ENCODE measurements at places on chromosomes 16 and 17.
A peak's percentile ranks its signal among the peaks of the same experiment; 100 is the strongest.

DNA sequence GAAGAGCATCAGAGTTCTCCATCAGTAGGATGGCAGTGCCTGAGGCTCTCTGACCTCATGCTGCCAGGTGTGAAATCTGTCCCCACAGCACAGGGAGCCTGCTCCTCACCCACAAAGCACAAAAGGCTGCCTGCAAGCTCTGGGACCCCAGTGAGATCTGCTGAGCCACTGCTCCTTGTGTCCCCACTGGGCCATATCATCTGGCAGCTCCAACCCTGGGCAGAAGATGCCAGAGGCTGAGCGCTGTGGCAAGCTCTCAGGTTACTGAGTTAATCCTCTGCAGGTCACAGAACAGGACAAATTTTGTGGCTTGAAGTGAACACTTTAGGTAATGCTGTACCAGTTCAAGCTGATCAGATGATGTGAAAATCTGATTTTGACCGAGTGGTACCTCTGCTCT is 26.7 kb upstream of the ERN1 start:
- no peak for DNase-seq

GRCh38 chr17:50866950-50867362 is 802 bp upstream of the TOB1 start:
- DNase-seq: peak; percentile 90

- no peak for DNase-seq
Measured at GRCh38 chr17:73058022-73058421, 34.5 kb downstream of the SLC39A11 start.

DNA sequence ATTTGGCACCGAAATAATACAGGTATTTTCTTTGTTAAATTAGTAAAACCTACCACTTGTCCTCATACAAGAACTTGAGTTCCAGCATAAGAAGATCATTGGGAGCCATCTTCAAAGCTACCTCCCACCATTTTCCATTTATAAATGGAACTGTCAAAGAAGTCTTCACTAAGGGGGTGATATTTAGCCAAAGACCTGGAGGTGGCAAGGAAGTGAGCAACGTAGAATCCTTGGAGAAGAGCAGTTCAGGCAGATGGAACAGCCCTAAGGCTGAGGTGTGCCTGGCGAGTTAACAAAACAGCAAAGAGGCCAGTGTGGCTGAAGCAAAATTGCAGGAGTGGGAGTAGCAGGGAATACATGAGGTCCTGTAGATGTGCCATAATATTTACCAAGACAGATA is 1.8 kb downstream of the KCNJ16 start:
- DNase-seq: no peak

GRCh38 chr17:74522381-74523105 is 8.7 kb downstream of the CD300LB start:
- DNase-seq: peak; percentile 32

GRCh38 chr17:72118335-72119076 is 2.3 kb upstream of the SOX9 start:
- DNase-seq: peak; percentile 91

GRCh38 chr17:17835415-17836249 is 1.2 kb downstream of the SREBF1 start:
- no peak for DNase-seq

- DNase-seq: no peak
Measured at GRCh38 chr17:71342737-71343136, 778.1 kb upstream of the SOX9 start.

- no peak for DNase-seq
Measured at GRCh38 chr16:85308611-85309540, 196.6 kb upstream of the CIBAR2 start.

- DNase-seq: no peak
Measured at GRCh38 chr16:29985271-29985811, 10.1 kb downstream of the HIRIP3 start.

- DNase-seq: no peak
Measured at GRCh38 chr17:36623281-36623680, 21.9 kb downstream of the MRM1 start.

DNA sequence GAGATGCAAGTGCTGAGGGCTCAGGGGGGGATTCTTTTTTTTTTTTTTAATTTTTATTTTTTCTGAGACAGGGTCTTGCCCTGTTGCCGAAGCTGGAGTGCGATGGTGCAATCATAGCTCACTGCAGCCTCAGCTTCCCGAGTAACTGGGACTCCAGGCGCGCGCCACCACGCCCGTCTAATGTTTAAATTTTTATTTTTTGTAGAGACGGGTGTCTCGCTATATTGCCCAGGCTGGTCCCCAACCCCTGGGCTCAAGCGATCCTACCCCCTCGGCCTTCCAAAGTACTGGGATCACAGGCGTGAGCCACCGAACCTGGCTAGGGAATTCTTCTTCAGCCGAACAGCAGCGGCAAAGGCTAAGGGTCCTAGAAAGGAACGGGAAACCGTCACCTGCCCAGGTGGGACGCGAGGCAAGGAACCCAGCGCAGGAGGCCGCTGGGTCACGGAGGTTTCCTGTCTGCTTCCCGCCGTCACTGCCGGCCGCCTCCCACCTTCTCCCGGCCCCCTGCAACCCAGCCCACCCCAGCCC is 13.3 kb upstream of the OR1F1 start:
- no peak for DNase-seq

DNA sequence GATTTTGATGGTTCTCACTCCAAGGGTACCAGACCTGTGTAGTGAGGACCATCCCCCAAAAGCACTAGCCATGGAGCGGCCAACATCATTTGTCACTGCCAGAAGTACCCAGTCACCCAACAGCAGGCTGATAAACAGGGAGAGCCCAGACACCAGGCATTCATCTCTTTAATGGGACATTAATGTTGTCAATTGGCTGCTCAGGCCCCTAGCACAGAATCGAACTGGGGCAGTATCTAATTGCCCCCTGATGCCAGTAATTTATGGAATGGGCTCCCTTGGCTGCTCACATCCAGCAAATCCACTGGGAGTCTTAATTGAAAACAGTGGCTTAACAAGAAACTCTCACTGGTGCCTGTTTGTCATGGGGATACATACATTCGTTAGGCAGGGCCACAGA is 344.6 kb downstream of the XYLT1 start:
- DNase-seq: no peak

GRCh38 chr17:48617471-48618255 is 2.6 kb upstream of the HOXB8 start:
- no peak for DNase-seq

DNA sequence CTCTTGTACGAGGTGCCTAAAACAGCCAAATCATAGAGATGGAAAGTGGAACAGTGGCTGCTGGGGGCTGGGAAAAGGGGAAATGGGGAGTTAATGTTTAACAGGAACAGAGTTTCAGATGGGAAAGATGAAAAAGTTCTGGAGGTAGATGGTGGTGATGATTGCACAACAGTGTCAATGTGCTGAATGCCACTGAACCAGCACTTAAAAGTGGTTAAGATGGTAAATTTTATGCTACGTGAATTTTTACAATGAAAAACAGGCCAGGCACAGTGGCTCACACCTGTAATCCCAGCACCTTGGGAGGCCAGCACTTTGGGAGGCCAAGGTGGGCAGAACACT is 130.4 kb downstream of the C16orf78 start:
- no peak for DNase-seq

DNA sequence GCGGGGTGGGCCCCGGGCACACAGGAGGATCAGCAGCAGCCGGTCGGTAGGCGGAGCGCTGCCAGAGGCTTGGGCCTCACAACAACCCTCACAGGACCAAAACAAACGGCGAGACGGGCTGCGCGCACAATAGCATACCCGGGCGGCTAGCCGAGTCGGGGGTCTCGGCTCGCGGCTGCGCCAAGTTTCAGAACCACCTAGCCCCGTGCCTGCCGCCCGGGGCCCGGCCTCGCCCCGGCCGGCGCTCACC is 732 bp downstream of the ULK2 start:
- peak; percentile 87 for DNase-seq

- DNase-seq: no peak
Measured at GRCh38 chr16:75106351-75107274, 10.0 kb downstream of the LDHD start.

DNA sequence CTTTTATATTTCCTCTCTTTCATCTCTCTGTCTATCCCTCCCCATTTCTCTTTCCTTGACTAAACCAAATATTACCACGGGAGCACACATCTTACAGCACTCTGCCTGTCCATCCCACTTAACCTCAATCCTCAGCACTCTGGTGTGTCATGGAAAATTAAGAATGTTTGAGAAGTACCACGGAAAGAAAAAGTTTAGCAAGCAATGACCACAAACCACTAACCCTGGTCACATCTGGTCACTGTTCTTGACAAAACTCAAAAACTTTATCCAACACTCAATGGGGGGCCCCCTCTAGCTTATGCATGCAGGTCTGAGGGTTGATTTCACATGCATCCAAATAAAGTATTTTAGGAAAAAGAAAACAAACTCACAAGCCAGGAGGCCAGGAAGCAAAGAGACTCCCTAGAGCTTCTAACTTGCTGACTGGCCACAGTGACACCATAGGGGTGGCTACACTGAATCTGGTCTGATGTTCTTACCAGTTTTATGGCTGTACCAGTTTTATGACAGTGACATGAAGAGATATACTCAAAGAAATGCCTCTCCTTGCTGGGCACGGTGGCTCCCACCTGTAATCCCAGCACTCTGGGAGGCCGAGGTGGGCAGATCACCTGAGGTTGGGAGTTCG is 229.2 kb downstream of the STX8 start:
- no peak for DNase-seq

- no peak for DNase-seq
Measured at GRCh38 chr16:11030990-11031510, 86.7 kb downstream of the CLEC16A start.

- peak; percentile 79 for DNase-seq
Measured at GRCh38 chr17:44607836-44608690, 48.2 kb upstream of the MEIOC start.

GRCh38 chr16:71367241-71367976 is 8.9 kb downstream of the CALB2 start:
- peak; percentile 83 for DNase-seq

- DNase-seq: no peak
Measured at GRCh38 chr16:84985079-84986065, 26.0 kb downstream of the ZDHHC7 start.

DNA sequence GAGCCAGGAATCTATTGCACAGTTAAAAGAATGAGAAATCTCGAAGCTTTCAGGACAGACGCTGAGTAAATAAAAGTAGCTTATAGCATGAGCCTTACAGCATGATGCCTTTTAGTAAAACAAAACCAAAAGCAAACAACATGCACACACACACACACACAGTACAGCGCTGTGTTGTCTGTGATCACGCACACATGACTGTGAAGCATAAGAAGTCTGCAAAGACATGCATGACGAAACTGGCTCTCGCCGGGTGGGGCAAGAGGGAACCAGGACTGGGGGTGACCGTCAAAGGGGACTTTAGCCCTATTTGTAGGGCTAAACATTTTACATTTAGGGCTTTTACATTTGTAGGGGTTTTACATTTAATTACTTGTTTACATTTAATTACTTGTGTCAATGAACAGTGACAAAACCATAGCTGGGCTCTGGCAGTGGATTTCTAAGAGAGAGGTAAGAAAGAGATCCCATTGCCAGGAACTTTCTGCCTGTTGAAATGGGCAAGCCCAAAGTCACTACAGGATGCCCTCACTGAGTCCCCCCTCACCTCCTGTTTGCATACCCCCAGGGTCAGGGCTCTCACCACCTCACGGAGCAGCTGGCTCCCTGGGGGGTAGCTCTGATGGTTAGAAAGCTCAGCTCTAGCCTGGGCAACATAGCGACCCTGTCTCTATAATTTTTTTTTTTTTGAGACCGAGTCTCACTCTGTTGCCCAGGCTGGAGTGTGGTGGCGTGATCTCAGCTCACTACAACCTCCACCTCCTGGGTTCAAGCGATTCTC is 2.0 kb upstream of the TNFRSF13B start:
- DNase-seq: no peak

DNA sequence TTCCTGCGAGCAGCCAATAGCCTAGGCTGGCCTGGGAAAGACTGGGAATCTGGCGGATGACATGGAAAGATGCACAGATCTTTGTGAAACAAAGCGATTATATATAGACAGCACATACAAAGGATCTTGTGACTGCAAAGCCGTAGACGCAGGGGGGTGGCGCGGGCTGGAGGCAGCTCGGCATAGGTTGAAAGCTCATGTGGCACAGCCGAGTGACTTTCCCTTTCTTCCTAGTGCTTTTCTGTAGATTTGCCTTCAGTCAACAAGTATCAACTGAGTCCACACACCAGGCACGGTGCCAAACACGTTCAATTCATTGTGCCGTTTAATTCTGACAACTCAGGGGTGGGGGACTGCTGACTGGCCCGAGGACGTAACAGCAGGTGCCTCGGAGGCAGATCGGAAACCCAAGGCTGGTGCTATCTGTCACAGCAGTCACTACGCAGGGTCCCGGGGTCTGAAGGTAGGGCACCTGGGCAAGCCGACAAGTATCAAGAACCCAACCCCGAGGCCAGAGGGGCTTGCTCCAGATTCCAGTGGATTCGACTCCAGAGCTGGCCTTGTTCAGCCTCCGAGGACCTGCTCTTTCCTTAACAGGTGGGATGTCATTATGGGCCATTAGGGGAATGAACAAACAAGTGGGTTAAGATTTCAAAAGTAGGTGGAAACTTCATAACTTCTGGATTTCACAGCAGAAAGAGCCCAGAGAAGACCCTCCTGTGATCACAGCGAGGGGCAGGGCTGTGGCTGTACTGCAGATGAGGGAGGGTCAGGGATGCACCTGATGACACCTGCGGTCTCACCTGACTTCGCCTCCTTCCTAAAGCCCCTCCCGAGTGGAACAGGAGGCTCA is 5.9 kb downstream of the PAM16 start:
- no peak for DNase-seq

- no peak for DNase-seq
Measured at GRCh38 chr17:1385861-1386260, 14.2 kb downstream of the YWHAE start.

DNA sequence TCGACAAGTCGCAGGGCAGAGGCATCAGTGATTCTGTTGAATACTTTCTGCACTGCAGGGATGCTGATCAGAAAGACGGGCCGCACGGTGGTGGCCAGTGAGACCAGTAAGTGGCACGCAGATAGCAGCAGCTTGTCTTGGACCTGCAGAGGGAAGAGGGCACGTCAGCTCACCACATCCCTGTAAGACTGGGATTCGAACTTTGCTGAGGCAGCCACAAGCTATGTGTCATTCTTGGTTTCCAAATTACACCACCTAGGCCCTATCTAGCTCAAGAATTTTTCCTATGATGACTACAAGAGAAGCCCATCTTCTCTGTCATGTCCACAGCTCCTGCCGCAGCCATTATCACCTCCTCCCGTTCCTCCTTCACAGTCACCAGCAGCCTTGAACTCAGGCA is 49.4 kb upstream of the GSG1L start:
- DNase-seq: no peak

DNA sequence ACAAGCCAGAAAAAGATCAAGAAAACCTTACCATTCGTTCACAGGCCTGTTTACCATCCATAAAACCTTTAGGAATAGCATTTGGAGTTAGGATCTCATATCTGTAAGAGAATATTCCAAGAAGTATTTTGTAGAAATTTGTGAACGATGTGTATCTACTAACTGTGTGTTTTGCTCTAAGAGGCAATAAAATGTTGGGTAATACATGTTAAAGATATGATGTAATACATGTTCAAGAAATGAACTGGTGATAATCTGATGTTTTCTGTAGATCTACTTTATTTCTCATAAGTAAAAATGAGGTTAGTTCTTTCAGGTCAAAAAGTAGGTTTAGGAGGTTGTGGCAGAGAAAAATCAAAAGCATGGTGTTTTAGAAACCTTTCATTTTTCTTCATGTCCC is 83.2 kb downstream of the NDEL1 start:
- no peak for DNase-seq

- no peak for DNase-seq
Measured at GRCh38 chr17:17107891-17108431, 65.7 kb downstream of the MPRIP start.

- no peak for DNase-seq
Measured at GRCh38 chr16:14548933-14549788, 80.9 kb downstream of the PARN start.
